ENCODE measurements at places on chromosomes 1 and 21.

DNA sequence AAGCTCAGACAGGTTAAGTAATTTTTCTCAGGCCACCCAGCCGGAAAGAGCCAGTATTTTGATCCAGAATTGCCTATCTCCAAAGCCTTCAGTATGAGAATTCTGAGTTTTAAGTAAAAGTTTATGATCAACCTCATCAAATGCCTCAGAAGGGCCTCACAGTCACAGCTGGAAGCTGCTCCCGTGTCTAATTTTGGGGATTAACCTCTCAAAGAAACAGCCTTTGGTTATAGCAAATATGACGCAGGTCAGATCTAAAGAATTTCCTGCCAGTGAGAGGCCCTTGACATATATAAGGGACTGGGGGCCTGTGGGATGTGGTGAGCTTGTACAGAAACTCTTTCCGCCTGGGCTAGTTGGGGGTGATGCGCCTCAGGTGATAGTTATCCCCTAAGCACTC is 2.3 kb downstream of the EXTL1 start:
- H3K27me3 ChIP-seq = peaks cover 6% of the 10 kb centered on the region
- no peaks in the 10 kb centered on the region for H3K4me1 ChIP-seq
- H3K27ac ChIP-seq = no peak overlapping the region

- H3K36me3 ChIP-seq = peaks cover 41% of the 10 kb centered on the region
- no peak overlapping the region for H3K27ac ChIP-seq
- no peak overlapping the region for H3K4me3 ChIP-seq
- H3K4me1 ChIP-seq = peaks cover 3% of the 10 kb centered on the region
- DNase-seq = no peak
- H3K27me3 ChIP-seq = no peaks in the 10 kb centered on the region
Measured at GRCh38 chr1:213269829-213270228, 218.8 kb downstream of the RPS6KC1 start.

- DNase-seq = no peak
- H3K4me3 ChIP-seq = no peak overlapping the region
- H3K36me3 ChIP-seq = no peaks in the 10 kb centered on the region
Measured at GRCh38 chr1:169521226-169521625, 35.5 kb upstream of the SLC19A2 start.

- peaks cover 7% of the 10 kb centered on the region for H3K27me3 ChIP-seq
- no peak overlapping the region for H3K27ac ChIP-seq
- H3K36me3 ChIP-seq = no peaks in the 10 kb centered on the region
- peaks cover 9% of the 10 kb centered on the region for H3K4me1 ChIP-seq
- DNase-seq = no peak
Measured at GRCh38 chr1:91546876-91547275, 46.2 kb downstream of the CDC7 start.

GRCh38 chr1:161497961-161498360 is 7.3 kb upstream of the FCGR2A start:
- H3K27ac ChIP-seq = no peak overlapping the region
- H3K36me3 ChIP-seq = no peaks in the 10 kb centered on the region
- H3K4me3 ChIP-seq = no peak overlapping the region
- H3K4me1 ChIP-seq = peaks cover 6% of the 10 kb centered on the region
- no peak for DNase-seq

DNA sequence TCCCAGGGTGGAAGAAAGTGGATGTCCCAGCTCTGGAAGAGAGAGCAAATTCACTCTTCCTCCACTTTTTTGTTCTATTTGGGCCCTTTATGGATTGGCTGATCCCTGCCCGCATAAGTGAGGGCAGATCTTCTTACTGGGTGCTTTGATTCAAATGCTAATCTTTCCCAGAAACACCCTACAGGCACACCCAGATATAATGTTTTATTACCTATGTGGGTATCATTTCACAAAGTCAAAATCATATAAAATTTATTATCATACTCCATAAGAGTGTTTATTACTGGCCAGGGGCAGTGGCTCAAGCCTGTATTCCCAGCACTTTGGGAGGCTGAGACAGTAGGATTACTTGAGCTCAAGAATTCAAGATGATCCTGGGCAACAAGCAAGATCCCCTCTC is 16.9 kb upstream of the PLA2G4A start:
- no peaks in the 10 kb centered on the region for H3K4me1 ChIP-seq
- H3K4me3 ChIP-seq = no peak overlapping the region
- no peak for DNase-seq
- H3K27me3 ChIP-seq = no peaks in the 10 kb centered on the region
- no peaks in the 10 kb centered on the region for H3K36me3 ChIP-seq

DNA sequence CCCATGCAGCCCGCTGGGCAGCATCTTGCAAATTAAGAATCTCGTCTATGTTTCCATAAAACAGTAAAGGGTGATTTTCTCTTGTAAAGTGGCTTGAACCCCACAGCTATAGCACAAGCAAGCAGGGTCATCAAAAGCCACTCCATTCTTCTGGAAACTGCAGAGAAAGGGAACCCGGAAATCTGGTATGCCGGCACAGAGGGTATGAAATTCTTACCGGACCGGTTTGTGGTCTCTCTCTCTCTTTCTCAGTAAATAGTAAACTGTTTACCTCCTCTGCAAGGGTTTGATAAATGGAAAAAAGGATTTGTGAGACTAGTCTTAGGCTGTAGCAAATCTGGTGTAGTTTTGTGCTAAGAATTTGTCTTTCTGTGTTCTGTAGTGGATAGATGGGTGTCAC is 2.7 kb upstream of the ADSS2 start:
- no peak overlapping the region for H3K4me3 ChIP-seq
- DNase-seq = no peak
- H3K27ac ChIP-seq = no peak overlapping the region
- H3K4me1 ChIP-seq = peaks cover 17% of the 10 kb centered on the region
- no peaks in the 10 kb centered on the region for H3K27me3 ChIP-seq

DNA sequence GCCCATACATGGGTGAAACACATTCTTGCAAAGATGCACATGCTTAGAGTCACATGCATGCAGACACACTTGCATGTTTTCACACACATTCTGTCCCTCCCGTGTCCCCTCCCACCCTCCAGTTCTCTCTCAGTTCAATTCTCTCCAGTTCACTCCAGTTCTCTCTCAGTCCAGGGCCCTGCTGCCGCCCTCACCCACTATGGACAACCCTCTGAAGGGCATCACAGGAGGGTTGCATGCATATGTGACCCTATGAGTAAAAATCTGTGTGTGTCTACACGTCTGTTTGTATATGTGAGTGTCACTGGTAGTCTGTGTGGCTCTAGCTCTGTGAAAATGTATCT is 21.8 kb upstream of the ADGRB2 start:
- peaks cover 27% of the 10 kb centered on the region for H3K4me1 ChIP-seq
- H3K4me3 ChIP-seq = no peak overlapping the region
- no peak for DNase-seq
- no peaks in the 10 kb centered on the region for H3K36me3 ChIP-seq
- H3K27me3 ChIP-seq = no peaks in the 10 kb centered on the region
- no peak overlapping the region for H3K27ac ChIP-seq

- H3K36me3 ChIP-seq = peaks cover 5% of the 10 kb centered on the region
- DNase-seq = peak; percentile 37
- H3K4me3 ChIP-seq = peak overlapping the region; percentile 25
- peaks cover 31% of the 10 kb centered on the region for H3K27me3 ChIP-seq
- H3K27ac ChIP-seq = no peak overlapping the region
- peaks cover 10% of the 10 kb centered on the region for H3K4me1 ChIP-seq
Measured at GRCh38 chr1:25642574-25643108, 26.1 kb downstream of the MAN1C1 start.

GRCh38 chr21:15353546-15353945 is 288.7 kb upstream of the NRIP1 start:
- no peak overlapping the region for H3K4me3 ChIP-seq
- H3K36me3 ChIP-seq = no peaks in the 10 kb centered on the region
- no peak overlapping the region for H3K27ac ChIP-seq
- DNase-seq = no peak
- H3K4me1 ChIP-seq = peaks cover 11% of the 10 kb centered on the region

- H3K4me1 ChIP-seq = no peaks in the 10 kb centered on the region
- no peaks in the 10 kb centered on the region for H3K27me3 ChIP-seq
- H3K27ac ChIP-seq = no peak overlapping the region
- DNase-seq = no peak
- no peak overlapping the region for H3K4me3 ChIP-seq
Measured at GRCh38 chr1:230913496-230913895, 45.2 kb upstream of the C1orf198 start.

DNA sequence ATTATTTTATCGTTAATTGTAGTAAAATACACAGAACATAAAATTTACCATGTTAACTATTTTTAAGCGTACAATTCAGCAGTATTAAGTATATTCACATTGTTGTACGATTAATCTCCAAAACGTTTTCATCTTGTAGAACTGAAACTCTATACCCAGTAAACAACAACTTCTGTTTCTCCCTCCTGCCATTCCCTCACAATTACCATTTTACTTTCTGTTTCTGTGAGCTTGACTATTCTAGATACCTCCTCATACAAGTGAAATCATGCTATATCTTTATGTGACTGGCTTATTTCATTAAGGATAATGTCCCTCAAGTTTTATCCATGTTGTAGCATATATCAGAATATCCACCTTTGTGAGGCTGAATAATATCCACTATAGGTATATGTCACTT is 156.8 kb downstream of the ST6GALNAC3 start:
- peaks cover 4% of the 10 kb centered on the region for H3K4me1 ChIP-seq
- no peaks in the 10 kb centered on the region for H3K27me3 ChIP-seq
- peaks cover 3% of the 10 kb centered on the region for H3K36me3 ChIP-seq
- H3K4me3 ChIP-seq = no peak overlapping the region
- H3K27ac ChIP-seq = no peak overlapping the region

- peaks cover 19% of the 10 kb centered on the region for H3K36me3 ChIP-seq
- no peaks in the 10 kb centered on the region for H3K27me3 ChIP-seq
- no peak overlapping the region for H3K4me3 ChIP-seq
- no peaks in the 10 kb centered on the region for H3K4me1 ChIP-seq
- DNase-seq = no peak
Measured at GRCh38 chr1:53804791-53805505, 33.1 kb downstream of the NDC1 start.

- H3K27ac ChIP-seq = no peak overlapping the region
- peaks cover 19% of the 10 kb centered on the region for H3K36me3 ChIP-seq
- no peak overlapping the region for H3K4me3 ChIP-seq
- no peak for DNase-seq
- H3K27me3 ChIP-seq = no peaks in the 10 kb centered on the region
Measured at GRCh38 chr21:37430184-37430821, 63.7 kb downstream of the DYRK1A start.

- DNase-seq = no peak
- H3K36me3 ChIP-seq = peaks cover 23% of the 10 kb centered on the region
- H3K27me3 ChIP-seq = no peaks in the 10 kb centered on the region
- no peak overlapping the region for H3K4me3 ChIP-seq
Measured at GRCh38 chr1:3864884-3865283, 7.6 kb downstream of the DFFB start.

GRCh38 chr1:4132352-4133296 is 232.6 kb upstream of the C1orf174 start:
- no peak for DNase-seq
- peaks cover 3% of the 10 kb centered on the region for H3K27me3 ChIP-seq
- H3K4me3 ChIP-seq = no peak overlapping the region
- no peak overlapping the region for H3K27ac ChIP-seq

DNA sequence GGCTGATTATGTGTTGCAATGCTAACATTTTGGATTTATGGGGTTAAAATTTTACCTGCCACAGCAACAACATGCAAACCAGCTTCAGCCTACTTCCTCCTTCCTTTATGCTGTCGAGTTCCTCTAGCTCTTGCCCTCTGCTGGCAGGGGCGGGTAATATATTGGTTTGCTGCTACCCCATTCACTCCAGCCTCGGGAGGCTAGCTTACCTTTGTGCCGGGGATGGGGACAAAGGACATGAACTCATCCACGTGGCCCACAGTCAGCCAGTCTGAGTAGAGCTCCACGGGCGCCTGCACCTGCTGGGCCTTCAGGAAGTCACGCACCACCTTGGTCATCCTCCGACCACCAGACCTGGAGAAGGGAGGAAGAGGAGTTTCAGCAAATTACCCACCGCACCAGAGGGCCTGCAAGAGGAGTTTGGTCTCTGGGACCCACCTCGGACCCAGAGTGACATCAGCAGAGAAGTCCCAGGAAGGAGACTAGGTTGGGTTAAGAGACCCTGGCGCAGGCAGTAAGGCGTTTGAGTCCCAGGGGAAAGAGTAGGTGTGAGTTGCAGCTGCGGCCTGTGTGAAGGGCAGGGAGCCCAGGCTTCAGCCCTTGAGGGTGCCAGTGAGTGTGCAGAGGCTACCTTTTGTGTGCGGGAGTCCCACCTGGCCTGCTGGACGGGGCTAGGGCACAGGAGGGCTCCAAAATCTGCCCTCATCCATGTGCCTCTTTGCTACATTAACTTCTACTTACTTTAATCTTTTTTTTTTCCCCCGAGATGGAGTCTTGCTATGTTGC is 21.8 kb upstream of the SDHB start:
- DNase-seq = no peak
- H3K36me3 ChIP-seq = peaks cover 2% of the 10 kb centered on the region
- peaks cover 4% of the 10 kb centered on the region for H3K27me3 ChIP-seq
- H3K4me1 ChIP-seq = peaks cover 3% of the 10 kb centered on the region
- no peak overlapping the region for H3K4me3 ChIP-seq

DNA sequence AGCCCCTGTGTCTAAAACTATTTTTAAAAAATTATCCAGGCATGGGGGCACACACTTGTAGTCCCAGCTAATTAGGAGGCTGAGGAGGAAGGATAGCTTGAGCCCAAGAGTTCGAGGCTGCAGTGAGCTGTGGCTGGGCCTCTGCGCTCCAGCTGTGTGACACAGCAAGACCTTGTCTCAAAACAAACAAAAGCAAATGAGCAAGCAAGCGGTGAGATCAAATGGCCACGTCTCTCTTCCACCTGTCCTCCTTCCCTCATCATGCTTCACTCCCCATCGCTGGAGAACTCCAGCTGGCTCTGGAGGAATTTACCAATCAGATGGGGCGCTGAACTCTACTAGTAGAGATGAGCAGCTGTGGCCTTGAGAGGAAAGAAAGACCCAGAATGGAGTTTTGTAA is 14.0 kb upstream of the REN start:
- no peak for DNase-seq
- no peaks in the 10 kb centered on the region for H3K36me3 ChIP-seq
- no peaks in the 10 kb centered on the region for H3K4me1 ChIP-seq
- H3K27ac ChIP-seq = no peak overlapping the region
- H3K27me3 ChIP-seq = no peaks in the 10 kb centered on the region

DNA sequence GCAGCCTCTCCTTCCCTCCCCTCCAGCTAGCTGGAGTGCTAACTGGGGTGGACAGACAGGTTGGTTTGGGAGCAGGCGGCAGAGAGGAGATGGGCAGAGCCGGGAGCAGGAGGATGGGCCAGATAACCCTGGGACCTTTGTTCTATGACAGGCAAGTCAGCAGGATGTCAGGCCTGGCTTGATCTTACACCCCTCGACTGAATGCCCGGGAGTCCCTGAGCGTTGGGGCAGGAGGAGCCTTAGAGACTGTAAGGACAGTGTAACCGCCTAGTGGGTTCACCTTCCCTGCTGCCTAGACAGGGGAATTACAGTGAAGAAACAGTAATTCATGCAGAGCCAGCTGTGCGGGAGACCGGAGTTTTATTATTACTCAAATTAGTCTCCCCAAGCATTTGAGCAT is 60.2 kb downstream of the MDM4 start:
- peaks cover 11% of the 10 kb centered on the region for H3K36me3 ChIP-seq
- H3K4me3 ChIP-seq = no peak overlapping the region
- H3K27me3 ChIP-seq = no peaks in the 10 kb centered on the region
- no peak overlapping the region for H3K27ac ChIP-seq

DNA sequence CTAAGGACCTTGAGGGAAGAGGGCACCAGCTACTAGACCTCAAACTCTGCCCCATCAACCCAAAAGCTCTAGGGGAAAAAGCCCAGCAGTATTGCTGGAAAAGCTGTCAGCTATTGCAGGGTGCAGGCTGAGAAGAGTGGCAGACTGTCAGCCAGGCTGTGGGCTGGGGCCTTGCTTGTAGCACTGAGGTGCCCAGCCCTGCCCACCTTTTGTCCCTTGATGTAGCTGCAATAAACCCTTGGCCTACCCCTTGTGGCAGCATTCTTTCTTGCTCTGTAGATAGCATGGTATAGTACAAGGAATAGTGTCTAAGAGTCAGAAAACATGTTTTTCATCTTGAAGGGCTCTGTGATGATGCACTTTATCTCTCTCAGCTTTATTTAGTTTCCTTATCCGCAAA is 39.4 kb downstream of the CDC14A start:
- no peaks in the 10 kb centered on the region for H3K27me3 ChIP-seq
- peak overlapping the region; percentile 18 for H3K27ac ChIP-seq
- H3K4me1 ChIP-seq = peaks cover 38% of the 10 kb centered on the region
- H3K4me3 ChIP-seq = no peak overlapping the region

All from memory B cell (primary cell).